ENCODE measurements at places on chromosomes 1 and 21.

GRCh38 chr1:46218443-46218842 is 15.3 kb downstream of the LURAP1 start:
- DNase-seq: no peak

DNA sequence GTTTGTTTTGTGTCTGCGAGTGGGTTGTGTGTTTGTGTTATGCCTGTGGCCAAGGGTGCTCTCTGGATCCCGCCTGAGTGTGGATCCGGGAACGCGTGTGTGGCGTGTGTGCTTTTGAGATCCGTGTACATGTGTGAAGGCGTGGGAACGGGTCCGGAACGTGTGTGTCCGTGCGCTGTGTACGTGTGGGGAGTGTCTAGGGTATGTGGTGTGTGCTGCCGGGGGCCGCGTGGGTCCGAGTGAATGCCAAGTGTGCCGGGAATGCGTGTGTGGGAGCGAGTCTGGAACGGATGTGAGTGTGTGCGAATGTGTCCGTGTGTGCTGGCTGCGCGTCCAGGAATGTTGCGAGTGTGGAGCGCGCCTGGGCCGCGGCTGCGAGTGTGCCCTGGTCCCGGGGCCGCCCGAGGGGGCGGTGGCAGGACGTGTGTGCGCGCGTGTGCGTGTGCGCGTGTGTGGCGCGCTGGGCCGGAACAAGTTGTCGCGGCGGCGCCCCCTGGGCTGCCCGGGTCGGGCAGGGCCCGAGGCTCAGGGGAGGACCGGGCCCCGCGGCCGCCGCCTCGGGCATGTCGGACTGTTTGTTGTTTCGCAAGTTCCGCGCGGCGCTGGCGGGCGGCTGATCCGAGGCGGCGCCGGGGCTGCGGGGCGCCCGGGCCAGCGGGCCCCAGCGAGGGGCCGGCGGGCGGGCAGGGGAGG is 953 bp downstream of the PTPRU start:
- peak; percentile 63 for DNase-seq

GRCh38 chr21:35256468-35256988 is 207.4 kb upstream of the RUNX1 start:
- peak; percentile 100 for DNase-seq

DNA sequence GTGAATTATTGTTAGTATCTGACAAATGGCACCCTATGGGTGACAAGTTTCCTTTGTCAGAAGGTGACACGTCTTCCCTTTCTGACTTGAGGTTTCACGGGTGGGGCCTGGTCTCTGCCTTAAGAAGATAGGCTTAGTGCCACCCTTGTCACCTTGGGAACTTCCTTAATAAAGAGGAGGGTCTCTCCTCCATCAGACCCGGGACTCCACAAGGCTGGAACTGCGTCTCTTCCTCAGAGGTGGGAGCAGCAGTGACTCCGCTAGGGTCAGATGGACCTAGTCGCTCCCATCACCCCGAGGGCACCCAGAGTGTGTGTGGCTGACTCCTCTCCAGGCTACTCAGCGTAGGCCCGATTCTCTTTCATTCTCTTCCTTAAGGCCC is 774 bp upstream of the WDTC1 start:
- DNase-seq: no peak

DNA sequence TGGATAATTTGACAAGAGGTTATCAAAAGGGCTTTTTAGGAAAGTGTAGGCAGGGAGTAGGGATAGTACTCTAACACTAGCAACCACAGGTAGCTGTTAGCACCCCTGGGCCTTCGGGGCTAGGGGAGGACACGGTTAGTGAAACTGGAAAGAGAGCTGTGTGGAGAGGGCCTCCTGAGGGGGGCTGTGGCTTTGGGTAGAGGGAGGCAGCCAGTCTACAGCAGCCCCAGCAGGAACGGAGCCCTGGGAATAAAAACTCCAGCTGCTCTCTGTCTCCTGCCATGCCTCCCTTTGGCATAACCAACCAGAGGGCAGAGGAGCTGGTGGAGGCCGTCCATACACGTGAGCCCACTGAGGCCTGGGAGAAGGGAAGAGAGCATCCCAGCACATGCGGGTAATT is 223.2 kb downstream of the FOXD2 start:
- DNase-seq: no peak

- DNase-seq: no peak
Observed at GRCh38 chr1:65772607-65773006, 20.1 kb upstream of the PDE4B start.
